ELR (cell line): ENCODE measurements at places on chromosomes 4 and X.

DNA sequence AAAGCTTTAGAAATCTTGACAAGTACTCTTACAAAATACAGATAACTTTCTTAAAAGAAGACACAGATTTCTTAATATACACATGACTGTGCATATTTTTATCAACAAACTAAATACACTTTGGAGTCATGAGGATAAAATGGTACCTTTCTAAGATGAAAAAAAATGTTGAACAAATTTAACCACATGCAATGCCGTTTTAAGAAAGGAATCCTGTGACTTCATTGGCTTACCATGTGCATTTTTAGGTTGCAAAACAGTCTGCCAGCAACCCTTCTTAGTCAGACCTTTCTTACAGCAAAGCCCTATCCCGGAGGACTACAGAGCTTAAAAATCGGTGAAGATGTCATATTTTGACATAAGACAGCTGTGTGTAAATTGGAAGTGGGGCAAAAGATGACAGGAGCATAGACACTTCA is 51.7 kb downstream of the GASK1B start:
- DNase-seq, result peak; percentile 58

DNA sequence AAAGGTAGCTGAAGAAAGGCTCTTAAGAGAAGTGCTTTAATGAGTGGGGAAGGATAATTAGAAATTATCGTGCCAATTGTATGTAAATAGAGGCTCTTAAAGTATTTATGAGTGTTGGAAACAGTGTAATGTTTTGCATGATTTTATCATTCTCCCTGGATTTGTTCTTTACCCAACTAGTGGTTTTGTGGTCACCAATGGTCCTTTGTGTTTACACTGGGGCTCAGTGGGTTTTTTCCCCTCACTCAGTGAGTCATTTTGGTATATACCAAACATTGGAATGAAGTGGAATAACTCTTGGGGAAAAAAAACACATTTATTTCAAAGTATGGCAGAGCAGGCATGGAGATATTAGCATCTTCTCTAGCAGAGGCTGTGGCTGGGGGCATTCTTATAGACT is 20.8 kb upstream of the LGI2 start:
- peak; percentile 47 for DNase-seq

- DNase-seq, result no peak
Observed at GRCh38 chr4:127410644-127411043, 222.1 kb upstream of the INTU start.

DNA sequence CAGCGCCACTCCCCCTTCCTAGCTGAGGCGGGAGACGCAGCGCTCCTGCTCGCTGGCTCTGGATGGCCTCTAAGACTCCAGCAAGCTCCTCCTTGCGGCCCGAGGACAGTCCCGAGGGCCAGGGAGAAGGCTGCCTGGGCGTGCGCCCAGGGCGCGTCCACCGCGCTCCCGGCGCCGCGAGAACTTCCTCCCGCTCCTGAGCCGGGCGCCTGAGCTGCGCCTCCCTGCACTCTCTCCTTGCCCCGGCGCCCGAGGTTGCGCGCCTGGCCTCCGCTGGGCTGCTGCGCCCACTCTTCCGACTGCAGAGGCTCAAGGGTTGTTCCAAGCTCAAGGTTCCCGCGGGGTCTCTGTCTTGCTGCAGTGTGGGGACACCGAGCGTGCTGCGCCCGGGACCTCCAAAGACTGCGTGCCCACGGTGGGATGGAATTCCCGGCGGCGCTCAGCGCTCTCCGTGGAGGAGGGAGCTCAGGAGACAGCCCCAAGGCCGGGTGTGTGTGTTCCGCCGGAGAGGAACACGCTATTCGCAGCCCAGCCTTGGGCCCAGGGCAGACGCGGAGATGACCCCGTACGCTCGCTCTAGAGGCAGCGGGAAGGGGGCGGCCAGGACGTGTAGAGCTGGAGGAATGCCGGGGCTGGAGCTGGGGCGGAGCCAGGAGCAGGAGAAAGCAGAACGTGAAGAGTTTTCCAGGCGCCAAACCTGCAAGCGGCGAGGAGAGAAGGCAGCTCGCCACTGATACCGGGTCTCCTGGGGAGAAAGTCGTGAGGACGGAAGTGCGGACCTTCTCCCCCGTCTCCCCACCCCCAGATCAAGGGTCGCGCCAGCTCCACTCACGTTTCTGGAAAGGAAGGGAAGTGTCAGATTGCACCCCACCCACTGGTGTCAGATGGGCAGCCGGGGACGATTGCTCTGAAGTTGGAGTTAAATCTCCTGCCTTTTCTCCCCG is at the start of gene ARHGAP6:
Gene ARHGAP6 (minus strand): TSS at position 753 of the 944 bp plus-strand sequence. CDS start 1,092 bp downstream, outside the sequence.
- peak; percentile 68 for DNase-seq

GRCh38 chr4:84971319-84971932 is 4.9 kb upstream of the WDFY3 start:
- peak; percentile 75 for DNase-seq

DNA sequence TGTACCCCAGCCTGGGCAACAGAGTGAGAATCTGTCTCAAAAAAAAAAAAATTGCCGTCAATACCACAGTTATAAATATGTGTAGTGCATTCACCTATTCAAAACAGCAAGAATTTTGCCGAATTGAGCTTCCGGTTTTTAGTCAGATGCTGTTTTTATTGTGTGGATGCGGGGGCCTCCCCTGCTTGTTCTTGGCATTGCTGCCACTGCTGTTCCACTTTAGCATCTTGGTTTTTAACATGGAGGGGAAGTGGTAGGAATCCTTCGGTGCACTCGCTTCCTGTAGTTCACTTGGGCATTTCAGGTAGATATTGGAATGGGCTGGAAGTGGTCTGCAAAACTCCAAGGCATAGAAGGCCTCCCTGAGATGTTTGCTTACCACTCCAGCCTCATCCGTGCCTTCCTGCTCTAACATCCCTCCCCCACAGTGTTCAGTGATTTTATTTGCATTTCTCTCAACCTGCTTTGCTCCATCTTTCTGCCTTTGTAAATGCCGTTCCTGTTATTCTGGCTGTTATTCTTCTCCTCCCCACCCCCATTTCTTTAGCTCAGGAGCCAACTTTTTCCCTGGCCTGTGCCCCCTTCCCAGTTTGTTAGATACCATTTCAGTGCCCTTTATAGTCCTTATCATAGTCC is 25.5 kb downstream of the MOB1B start:
- no peak for DNase-seq

GRCh38 chr4:124431653-124432192 is 280.8 kb downstream of the ANKRD50 start:
- peak; percentile 30 for DNase-seq

DNA sequence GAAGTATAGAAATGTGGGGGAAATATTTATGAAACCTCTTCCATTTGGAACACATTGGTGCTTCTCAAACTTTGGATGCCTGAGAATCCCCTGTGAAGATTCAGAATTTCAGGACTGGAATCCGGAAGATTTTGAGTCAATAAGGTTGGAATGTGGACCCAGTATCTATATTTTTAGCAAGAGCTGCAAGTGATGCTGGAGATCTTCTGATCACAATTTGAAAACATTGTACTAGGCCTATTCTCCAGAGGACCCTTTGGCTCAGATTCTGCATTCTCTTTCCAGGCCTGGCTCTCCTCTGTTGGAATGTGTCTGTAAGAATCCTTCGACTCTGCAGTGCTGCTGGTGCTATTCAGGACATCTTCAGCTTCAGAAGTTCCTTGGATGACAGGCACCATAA is 2.4 kb upstream of the PKD2 start:
- no peak for DNase-seq

DNA sequence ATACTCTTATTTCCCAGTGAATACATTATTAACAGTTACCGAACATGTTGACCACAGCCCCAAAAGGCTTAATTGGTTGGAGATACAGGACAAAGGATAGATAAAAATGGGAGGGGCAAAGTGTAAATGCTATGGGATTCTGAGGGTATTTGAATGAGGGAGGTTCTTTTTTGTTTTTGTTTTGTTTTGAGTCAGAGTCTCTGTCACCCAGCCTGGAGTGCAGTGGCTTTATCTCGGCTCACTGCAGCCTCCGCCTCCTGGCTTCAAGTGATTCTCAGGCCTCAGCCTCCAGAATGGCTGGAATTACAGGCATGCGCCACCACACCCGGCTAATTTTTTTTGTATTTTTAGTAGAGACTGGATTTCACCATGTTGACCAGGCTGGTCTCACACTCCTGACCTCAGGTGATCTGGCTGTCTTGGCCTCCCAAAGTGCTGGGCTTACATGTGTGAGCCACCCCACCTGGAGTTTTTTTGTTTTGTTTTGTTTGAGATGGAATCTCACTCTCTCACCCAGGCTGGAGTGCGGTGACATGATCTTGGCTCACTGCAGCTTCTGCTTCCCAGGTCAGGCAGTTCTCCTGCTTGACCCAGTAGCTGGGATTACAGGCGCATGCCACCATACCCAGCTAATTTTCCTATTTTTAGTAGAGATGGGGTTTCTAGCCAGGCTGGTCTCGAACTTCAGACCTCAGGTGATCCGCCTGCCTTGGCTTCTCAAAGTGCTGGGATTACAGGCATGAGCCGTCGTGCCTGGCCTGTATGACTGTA is 9.0 kb downstream of the UBE2K start:
- peak; percentile 36 for DNase-seq

- DNase-seq, result no peak
Observed at GRCh38 chrX:24485323-24485722, 20.2 kb downstream of the PDK3 start.

GRCh38 chr4:140233791-140234696 is 80.1 kb upstream of the MAML3 start:
- peak; percentile 71 for DNase-seq
